ENCODE measurements at places on chromosomes 7 and 10. TPM values are rescaled to one million over a fixed set of nuclear protein-coding genes. Genes with fewer than 3 reads are reported as not detected.

The HOXA6 gene
- 1.5 TPM for total RNA-seq

The STX1A gene
- 88.3 TPM for total RNA-seq

The GPR26 gene
- total RNA-seq, result not detected

The TMEM213 gene
- not detected for total RNA-seq

The SFTPA1 gene
- total RNA-seq, result not detected

The SLC25A13 gene
- total RNA-seq, result 36.6 TPM

The AHR gene
- 10.0 TPM for total RNA-seq

The FLNC gene
- total RNA-seq, result 4.7 TPM

The CPA5 gene
- total RNA-seq, result not detected

The SPDYE5 gene
- not detected for total RNA-seq

The EPDR1 gene
- 66.1 TPM for total RNA-seq

The AKR1C1 gene
- 590 TPM for total RNA-seq

The LMOD2 gene
- not detected for total RNA-seq

The WNT16 gene
- total RNA-seq, result 0.17 TPM

The C10orf67 gene
- 0.17 TPM for total RNA-seq

The CALML5 gene
- not detected for total RNA-seq

The PROSER2 gene
- 41.8 TPM for total RNA-seq

The DEPP1 gene
- 1.4 TPM for total RNA-seq

The ANKRD61 gene
- total RNA-seq, result 0.53 TPM

The SUGCT gene
- 0.77 TPM for total RNA-seq

The CYP26C1 gene
- total RNA-seq, result not detected

The TAS2R16 gene
- total RNA-seq, result not detected

The AP5Z1 gene
- total RNA-seq, result 34.8 TPM

The RET gene
- total RNA-seq, result 0.83 TPM

The HPSE2 gene
- not detected for total RNA-seq

The SKIDA1 gene
- total RNA-seq, result 0.91 TPM

The CHAT gene
- total RNA-seq, result not detected

The CCDC3 gene
- 1.3 TPM for total RNA-seq

The ZNF365 gene
- 0.82 TPM for total RNA-seq

The TMEM225B gene
- 1.0 TPM for total RNA-seq

The LRGUK gene
- 0.60 TPM for total RNA-seq

The CALCR gene
- not detected for total RNA-seq

The ADAM22 gene
- total RNA-seq, result 0.29 TPM

The CAMK1D gene
- 6.3 TPM for total RNA-seq

The WDR86 gene
- total RNA-seq, result 0.15 TPM

The RAMP3 gene
- total RNA-seq, result not detected

The NPY4R gene
- total RNA-seq, result 38.2 TPM

The GRIFIN gene
- not detected for total RNA-seq

The FASTK gene
- 53.2 TPM for total RNA-seq

The FEZF1 gene
- total RNA-seq, result not detected

The PRSS37 gene
- not detected for total RNA-seq

The GNAT3 gene
- total RNA-seq, result not detected

The ASZ1 gene
- total RNA-seq, result not detected

The PCGF5 gene
- 45.7 TPM for total RNA-seq

The TACC2 gene
- 76.2 TPM for total RNA-seq

The ENTPD1 gene
- total RNA-seq, result not detected

The PNLIPRP2 gene
- total RNA-seq, result not detected

The CALHM3 gene
- total RNA-seq, result 0.20 TPM

The PKD2L1 gene
- 0.09 TPM for total RNA-seq

The RNF32 gene
- 1.6 TPM for total RNA-seq
